ENCODE measurements at places on chromosomes 4 and X. TPM values are rescaled to one million over a fixed set of nuclear protein-coding genes. Genes with fewer than 3 reads are reported as not detected.

Gene HGFAC
- 1.5 TPM for total RNA-seq

Gene BMX
- 1.4 TPM for total RNA-seq

Gene FGF5
- total RNA-seq = 1.6 TPM

Gene TRIM75
- total RNA-seq = not detected

DNA sequence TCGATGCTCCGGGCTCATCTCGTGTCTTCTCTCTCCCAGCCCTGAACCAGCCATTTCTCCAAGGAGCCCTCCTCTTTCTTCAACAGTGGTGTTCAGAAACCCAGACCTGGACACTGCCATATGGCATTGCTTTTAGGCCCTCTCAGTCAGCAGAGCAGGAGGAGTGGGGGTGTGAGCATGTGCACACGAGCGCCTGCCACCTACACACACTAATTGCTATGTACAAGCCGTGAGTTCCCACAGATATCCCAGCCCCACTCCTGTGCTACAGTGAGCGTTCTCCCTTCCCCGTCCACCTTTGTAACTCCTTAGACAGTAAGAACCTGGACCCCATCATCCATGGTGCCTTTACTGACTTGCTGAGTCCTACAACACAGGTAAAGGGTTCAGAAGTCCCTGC lies 53.8 kb downstream of the TNIP2 start:
- no peak for DNase-seq

GRCh38 chrX:74232859-74233258 lies 71.1 kb upstream of the ZCCHC13 start:
- DNase-seq = no peak

DNA sequence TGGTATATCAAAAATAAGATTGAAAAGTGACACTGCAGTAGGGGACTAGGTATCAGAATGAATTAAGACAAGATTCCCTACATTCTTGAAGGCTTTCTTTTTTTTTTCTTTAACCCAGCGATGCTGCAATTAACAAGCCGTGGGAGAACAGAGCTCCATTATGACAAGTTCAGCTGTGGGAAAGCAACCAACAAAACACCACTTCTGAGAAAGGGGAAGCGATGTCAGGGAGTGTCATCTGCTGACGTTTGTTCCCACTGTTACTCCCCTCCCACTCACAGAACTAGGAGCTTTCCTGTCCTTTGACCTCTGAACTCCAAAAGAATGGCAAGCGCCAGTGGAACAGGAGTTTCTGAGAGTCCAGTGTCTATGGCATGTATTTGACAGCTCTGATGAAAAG lies 90.2 kb upstream of the SLITRK2 start:
- no peak for DNase-seq

- no peak for DNase-seq
These were observed 66.5 kb upstream of the IL1RAPL1 start for GRCh38 chrX:28520786-28521185.

DNA sequence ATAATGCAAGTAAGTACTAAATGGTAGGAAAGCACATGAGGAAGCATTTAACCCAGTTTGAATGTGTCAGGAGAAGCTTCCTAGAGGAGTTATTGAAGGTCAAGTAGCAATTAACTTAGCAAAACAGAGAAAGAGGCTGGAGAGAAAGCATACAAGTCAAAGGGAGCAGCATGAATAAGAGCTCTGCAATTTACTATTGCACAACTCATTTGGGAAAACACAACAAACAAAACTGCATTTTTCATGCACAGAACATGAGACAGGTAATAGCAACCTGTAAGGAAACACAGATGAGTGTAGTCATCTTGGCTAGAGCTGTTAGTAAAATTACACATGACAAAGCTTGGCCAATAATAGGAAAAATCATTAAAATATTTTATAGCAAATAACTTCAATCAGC lies 538.1 kb downstream of the PPP4R3C start:
- DNase-seq = no peak

GRCh38 chr4:87953826-87954225 lies 21.7 kb upstream of the SPP1 start:
- no peak for DNase-seq

GRCh38 chr4:127049526-127049925 lies 583.2 kb upstream of the INTU start:
- DNase-seq = no peak

GRCh38 chr4:1213336-1213995 lies 35.5 kb downstream of the CTBP1 start:
- peak; percentile 20 for DNase-seq

- DNase-seq = no peak
These were observed 44.3 kb downstream of the CD40LG start for GRCh38 chrX:136692271-136692670.

DNA sequence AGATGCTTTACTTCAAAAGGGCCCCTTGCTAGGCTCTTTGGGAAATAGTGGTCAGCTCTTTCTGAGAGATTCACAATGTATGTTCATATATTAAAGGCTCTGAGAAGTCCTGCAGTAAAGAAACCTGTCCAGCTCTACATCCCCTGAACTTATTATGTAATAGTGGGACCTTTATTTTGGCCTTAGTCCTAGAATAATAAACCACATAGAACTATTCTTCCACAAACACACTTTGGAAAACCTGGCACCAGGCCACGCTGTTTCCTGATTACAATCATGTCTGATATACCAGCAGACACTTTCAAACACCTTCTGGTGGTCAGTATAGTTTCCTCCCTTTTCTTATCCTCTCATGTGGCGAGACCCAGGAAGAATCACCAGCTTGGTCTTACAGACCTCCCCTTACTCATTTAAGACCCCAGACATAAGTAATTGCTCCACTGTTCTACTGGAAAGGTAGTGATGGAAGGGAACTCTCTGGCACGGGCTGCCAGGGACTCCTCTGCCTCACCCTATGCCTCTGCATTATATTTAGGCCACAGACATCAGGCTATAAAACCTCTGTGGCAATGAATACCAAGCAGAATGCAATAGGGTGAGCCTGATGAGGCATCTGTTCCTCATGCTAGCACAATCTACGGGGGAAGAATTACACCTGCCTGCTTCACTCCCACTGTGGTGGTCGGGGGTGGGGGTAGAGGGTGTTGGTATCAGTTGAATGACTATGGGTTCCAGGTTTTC lies 5.7 kb upstream of the PPEF1 start:
- no peak for DNase-seq

GRCh38 chrX:98299785-98300184 lies 1416.1 kb downstream of the RPA4 start:
- no peak for DNase-seq

DNA sequence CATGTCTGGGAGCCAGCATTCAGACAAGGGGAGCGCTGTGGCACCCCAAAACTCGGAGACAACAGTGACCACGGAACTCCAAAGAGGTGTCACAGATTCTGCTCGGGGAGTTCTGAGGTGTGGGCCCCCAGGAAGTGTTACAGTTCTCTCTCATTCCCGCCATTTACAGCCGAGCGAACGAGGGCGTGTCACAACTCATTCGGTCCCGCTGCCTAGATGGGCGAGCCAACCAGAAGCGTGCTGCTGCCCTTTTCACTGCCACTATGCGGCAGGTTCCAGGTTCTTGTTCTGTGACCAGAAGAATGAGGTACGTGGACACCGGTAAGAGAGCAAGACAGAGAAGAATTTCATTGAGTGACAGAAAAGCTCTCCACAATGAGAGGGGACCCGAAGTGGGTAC lies 1370.6 kb upstream of the AGA start:
- peak; percentile 35 for DNase-seq

DNA sequence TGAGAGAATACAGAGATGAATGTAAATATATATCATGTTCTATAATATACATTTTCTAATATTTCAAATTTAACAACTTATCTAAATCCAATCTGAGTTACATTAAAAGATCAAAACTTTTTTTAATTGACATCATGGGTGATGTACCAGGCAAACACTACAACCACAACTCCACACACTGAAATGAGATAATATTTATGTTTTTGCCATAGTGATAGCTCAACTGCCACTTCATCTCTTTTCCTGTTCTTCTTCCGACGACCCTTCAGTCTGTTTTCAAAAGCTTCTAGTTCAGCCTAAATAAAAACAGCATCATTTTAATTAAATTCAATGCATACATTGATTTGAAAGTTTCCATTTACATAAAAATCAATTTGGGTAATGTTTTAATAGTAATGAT lies 10.2 kb upstream of the CORIN start:
- DNase-seq = no peak

DNA sequence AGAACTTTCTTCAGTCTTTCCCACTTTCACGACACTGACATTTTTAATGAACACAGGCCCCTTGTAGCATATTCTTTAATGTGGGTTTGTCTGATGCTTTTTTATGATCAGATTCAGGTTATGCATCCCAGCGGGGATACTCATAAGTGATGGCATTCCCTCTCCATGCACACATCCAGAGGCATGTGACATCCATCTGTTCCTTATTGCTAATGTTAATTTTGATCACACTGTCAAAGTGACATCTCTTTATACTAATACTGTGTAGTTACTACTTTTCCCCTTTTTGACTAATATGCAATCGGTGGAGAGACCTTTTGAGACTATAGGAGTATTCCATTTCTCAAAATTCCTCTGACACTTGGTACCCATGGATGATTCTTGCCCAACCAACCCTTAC lies 43.8 kb upstream of the HS3ST1 start:
- DNase-seq = no peak

- DNase-seq = no peak
These were observed 151.0 kb downstream of the NHS start for GRCh38 chrX:17525762-17526555.

Measured in Right ventricle myocardium inferior (tissue), 1 donor.